B cell (primary cell): ENCODE measurements at places on chromosomes 12 and 14.

DNA sequence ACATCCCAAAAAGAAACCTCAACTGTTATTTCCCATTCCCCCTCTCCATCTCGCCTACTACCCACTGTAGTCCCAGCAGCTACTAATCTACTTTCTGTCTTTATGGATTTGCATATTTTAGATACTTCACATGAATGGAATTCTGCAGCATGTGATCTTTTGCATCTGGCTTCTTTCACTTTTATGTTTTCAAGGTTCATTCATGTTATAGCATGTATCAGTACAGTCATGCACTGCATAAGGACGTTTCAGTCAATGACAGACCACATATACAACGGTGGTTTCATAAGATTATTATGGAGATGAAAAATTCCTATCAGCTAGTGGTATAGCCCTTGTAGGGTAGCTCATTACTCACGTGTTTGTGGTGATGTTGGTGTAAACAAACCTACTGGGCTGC is 24.5 kb downstream of the PCNX4 start:
- DNase-seq, result no peak

- DNase-seq, result no peak
Measured at GRCh38 chr14:91175291-91176201, 61.7 kb downstream of the DGLUCY start.

- DNase-seq, result no peak
Measured at GRCh38 chr14:23055621-23056144, 1.6 kb downstream of the CDH24 start.

DNA sequence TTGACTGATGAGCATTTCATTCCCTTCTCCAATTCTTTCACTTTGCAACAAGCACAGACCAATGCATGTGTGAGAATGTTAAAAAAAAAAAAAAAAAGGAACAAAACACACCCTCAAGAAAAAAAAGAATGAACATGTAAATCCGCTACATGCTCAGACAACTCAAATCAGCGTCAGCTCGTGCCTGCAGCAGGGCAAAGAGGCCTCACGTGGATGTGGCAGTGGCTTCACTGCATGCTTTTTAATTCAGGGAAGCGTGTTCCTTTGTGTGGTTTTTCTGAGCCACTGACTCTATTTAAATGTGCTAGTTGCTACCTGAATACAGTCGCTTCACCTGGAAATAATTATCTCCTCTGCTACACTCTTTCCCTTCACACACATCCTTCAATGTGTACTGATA is 55.1 kb downstream of the PPP1R36 start:
- no peak for DNase-seq

DNA sequence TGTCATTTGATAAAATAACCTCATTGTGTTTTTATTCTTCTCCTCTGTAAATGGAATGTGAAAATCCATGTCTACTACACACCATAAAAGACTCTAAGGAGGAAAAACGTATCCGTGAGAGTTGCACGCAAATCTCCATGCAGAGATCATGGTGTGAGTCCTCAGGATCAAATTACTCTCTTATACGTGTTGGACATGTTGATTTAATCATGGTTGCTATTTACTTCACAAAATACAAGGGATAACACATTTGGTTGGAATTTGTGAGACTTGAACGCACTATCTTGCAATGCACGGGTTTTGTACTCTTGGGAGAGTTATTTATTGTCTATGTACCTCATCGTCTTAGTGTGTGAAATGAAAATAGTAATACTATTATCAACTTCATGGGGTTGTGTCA is 128.0 kb upstream of the RASSF8 start:
- DNase-seq, result no peak

GRCh38 chr14:43198465-43198864 is 1308.6 kb downstream of the FSCB start:
- no peak for DNase-seq

- DNase-seq, result no peak
Measured at GRCh38 chr14:89941830-89942377, 12.6 kb downstream of the EFCAB11 start.

DNA sequence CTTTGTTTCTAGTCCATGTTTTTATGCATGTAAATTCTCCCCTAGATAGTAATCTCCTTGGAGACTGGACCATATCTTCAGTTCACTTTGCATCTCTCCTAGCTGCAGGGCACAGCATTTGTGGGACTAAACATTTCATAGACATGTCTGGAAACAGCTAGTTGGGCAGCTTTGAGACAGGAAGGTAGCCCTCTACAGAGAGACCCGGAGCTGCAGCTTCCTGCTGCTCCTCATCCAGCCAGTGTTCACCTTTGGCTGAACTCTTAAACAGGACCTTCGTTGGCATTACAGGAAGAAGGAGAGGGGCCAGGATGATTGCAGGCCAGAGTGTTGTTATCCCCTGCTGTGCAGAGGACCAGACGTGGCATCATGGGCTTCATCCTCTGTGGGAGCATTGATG is 52.9 kb downstream of the GNS start:
- no peak for DNase-seq

- DNase-seq, result peak; percentile 91
Measured at GRCh38 chr14:20683125-20683890, 1.1 kb upstream of the RNASE4 start.

- no peak for DNase-seq
Measured at GRCh38 chr12:124681779-124682391, 114.5 kb upstream of the NCOR2 start.

DNA sequence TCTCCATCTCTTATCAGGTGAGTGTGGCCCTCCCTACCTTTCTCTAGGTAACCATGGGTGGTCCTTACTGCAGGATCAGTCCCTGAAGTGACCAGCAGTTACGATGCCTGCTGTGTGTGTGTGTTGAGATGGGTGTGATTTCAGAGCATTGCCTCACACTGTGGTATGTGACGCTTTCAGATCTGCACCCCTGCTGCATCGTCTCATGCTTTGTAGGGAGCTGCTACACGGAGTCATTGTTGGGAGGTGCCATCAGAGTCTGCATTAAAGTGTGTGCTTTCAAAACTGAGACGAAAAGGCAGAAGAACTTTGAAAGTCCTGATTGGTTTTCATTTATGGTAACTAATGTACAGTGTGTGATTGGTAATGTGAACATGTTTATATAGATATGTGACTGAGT is 150.5 kb downstream of the PELI2 start:
- no peak for DNase-seq

- DNase-seq, result peak; percentile 55
Measured at GRCh38 chr12:3202734-3203446, 125.7 kb downstream of the TSPAN9 start.

- no peak for DNase-seq
Measured at GRCh38 chr12:109648521-109648920, 65.1 kb upstream of the FAM222A start.

DNA sequence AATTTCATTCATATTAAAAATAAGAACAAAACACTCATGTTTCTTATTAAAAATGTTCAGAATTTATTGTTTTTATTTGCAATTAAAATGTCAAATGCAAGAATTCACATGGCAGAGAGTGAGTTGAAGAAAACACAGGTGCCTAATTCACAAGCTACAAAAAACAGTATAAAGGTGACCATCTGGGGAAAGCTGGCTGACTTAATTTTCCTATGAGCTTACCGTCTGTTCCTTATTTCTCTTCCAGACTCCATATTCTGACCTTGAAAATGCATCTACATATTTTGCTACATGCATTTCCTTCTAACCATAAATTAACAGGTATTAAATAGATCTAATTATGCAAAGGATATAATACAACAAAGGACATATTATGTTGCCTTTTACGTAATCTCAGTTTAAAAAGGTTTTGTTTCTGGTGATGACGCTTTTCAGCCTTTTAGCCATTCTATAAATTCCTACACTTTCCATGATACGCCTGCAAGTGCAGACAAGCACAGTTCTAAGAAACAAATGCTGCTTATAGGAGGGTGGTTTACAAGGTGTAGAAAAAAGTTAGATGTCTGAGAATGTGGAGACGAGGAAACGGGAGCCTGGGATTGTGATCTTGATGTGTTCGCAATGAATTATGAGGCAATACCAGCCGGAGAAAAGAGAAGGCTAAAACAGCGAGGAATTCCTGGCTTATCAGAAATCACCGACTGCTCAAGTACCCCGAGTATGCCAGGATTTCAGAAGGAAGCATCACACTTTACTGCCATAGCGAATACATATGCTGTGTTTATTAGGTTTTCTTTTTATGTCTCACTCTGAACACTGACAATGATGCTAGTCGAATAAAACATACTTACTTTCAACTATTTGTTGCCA is 24.6 kb downstream of the LIN7A start:
- DNase-seq, result no peak
